ENCODE measurements at places on chromosomes 1 and 21.
A peak's percentile ranks its signal among the peaks of the same experiment; 100 is the strongest.

DNA sequence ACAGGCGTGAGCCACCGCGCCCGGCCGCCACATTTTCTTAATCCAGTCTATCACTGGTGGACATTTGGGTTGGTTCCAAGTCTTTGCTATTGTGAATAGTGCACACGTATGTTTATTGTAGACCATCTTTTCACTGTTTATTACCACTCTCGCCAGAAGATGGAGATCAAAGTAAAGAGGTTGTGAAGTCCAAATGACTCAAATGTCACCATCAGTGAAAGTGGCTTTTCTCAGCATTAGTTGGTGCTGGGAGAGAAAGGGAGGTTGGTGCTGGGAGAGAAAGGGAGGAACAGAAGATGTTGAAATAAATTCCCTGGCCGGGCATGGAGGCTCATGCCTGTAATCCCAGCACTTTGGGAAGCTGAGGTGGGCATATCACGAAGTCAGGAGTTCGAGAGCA lies 10.4 kb upstream of the UHMK1 start:
- no peak for DNase-seq

DNA sequence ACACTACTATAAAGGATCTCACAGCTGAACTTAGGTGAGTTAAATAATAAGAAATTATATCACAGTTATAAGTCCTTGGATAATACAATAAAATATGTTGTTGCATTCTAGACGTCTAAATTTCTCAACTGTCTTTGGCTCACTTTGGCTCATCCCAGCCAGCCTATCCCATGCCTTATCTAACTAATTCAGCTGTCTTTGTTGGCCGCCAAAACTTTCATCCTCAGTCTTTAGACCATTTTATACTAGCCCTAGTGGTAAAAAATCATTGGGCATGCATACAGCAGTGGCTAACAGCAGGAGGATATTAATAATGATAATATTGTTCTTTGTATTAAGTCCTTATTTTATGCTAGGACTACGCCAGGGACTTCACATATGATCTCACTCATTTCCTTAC lies 59.3 kb downstream of the CCDC18 start:
- DNase-seq = no peak

DNA sequence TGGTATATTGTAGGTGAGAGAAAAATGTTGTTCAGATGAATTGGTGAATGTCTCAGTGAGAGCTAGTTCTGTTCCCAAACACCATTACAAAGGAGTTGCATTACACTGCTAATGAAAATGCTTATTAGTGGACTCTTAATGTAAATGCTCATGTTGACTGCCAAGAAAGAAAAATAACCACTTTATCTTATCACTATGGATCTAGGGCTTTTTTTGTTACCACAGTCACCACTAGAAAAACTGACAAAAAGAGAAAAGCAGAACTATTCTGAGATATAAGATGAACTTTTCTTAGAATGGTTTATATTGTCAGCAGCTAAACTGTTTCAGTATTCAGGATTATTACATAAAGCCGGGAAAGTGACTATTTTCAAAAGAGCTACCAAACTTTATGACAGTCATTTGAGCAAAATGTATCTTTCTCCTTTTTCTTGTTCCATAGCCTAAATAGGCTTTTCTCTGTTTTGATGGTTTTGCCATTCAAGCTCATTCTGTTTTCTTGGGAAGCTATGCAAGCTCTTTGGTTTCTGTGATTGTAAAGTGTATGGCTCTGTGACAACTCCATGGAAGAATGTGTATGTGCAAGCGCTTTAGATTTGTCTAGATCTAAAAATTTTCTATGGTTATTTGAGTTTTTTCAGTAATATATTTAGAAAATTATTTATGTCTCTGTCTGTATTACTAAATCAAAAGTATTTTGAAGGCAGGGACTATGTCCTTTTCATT lies 64.2 kb upstream of the DPH5 start:
- DNase-seq = no peak

DNA sequence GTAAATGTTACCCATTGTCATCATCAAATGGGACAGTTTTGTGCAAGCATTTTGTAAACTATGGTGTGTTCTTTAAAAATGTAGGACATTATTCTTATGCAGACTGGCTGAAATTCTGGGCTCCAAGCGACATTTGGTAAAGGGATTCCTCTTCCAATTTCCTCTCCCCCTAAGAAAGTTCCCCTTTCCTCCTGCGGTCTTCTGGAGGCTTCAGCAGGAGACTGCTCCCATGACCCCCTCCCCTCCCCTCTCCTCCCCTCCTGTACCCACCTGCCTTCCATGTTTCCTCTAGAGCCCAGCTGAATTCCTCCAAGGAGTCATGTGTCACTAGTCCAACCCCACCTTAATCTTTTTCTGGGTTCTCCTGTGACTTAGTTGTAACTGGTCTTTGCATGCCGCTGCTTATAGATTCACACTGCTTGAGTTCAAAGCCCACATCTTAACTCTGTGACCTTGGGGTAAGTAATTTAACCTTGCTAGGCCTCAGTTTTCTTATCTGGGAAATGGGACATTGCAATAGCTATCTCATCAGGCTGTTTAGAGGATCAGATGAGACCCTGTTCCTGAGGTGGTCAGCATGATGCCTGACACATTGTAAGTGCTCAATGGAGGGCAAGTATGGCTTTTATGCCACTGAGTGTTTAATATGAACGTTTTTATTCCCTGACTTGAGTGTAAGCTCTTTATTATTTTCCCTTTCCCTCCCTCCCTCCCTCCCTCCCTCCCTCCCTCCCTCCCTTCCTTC lies 69.9 kb upstream of the WDR26 start:
- DNase-seq = no peak

DNA sequence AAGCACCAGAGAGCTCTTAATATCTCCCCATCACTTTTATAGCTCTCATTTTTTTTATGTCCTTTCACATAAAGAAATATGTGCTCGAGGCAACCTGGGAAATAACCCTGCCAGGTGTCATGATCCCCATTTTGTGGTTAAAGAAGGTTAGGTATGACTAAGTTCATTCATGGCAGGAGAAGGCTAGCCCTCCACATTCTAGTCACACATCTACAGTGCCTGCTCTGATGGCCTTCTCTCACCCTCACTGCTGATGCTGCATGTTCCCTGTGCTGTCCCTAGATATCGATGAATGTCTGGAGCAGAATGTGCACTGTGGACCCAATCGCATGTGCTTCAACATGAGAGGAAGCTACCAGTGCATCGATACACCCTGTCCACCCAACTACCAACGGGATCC lies 187.5 kb downstream of the TPR start:
- DNase-seq = no peak

- DNase-seq = no peak
These were observed 50.2 kb downstream of the C21orf91 start for GRCh38 chr21:17768840-17769446.

DNA sequence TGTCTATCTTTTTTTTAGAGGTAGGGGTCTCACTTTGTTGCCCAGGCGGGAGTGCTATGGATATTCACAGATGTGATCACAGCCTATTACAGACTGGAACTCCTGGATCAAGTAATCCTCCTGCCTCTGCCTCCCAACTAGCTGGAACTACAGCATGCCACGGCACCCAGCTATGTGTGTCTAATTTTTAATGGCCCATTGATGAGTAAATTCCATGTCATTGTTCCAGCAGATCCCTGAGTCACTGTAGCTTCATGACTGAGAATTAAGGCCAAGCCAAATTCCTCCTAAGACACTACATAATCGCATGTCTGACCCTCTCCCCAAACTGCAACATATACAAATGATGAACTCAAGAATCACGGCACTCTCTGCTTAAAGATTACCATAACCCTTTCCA lies 84.2 kb upstream of the RGS2 start:
- DNase-seq = no peak

GRCh38 chr1:48524892-48525467 lies 53.0 kb upstream of the SPATA6 start:
- DNase-seq = peak; percentile 28

- DNase-seq = no peak
These were observed 49.5 kb downstream of the LUZP1 start for GRCh38 chr1:23118957-23119792.

All from anterior cingulate cortex (tissue), 58 donors.